ENCODE measurements at places on chromosomes 1 and 21.

DNA sequence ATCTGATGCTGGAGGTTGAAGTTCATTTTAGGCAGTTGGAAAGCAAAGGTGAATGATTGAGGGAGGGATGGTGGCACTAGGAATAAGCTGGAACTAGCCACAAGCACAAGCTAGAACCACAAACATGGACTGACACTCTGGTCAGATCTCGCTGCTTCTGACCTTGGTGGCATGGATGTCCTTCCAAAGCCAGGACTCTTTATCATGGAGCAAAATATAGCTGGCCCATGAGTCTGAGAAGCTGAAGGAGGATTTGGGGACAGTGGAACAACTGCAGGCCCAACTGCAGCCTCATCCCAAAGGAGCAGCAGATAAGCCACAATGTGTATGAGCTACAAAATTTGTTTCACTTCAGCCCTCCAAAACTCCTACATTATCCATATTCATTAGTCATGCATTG, 35.5 kb downstream of the SRSF11 start:
- DNase-seq = no peak

- DNase-seq = no peak
Observed at GRCh38 chr21:41000838-41001237, 153.9 kb upstream of the DSCAM start.

DNA sequence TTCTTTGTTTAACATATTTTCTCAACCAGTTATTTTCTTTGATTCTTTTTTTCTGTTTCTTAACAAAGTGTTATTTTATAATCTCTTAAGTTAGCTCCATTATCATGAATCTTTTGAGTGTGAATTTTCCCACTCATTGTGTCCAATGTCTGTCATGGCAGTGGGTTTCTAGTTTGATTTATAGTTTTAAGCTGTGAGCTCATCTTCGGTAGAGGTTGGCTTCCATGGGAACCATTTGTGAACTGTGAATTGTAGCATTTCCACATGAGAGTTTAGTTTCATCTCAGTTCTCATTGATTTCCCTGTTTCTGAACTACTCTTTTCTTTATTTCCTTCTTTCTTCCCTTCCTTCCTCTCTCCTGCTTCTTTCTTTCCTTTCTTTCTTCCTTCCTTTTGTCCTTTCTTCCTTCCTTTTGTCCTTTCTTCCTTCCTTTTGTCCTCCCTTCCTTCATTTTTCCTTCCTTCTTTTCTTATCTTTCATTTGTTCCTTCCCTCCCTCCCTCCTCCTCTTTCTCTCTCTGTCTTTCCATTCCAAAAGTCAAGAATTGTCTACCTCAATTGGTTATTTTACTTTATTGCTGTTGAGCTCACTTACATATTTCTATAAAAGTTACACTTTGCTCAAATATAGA, 3.0 kb upstream of the CRB1 start:
- DNase-seq = no peak

GRCh38 chr1:61983236-61983635, 211.4 kb upstream of the L1TD1 start:
- DNase-seq = no peak

GRCh38 chr1:117201808-117202207, 8.9 kb downstream of the VTCN1 start:
- no peak for DNase-seq

GRCh38 chr1:55578646-55579045, 363.5 kb upstream of the USP24 start:
- DNase-seq = no peak

DNA sequence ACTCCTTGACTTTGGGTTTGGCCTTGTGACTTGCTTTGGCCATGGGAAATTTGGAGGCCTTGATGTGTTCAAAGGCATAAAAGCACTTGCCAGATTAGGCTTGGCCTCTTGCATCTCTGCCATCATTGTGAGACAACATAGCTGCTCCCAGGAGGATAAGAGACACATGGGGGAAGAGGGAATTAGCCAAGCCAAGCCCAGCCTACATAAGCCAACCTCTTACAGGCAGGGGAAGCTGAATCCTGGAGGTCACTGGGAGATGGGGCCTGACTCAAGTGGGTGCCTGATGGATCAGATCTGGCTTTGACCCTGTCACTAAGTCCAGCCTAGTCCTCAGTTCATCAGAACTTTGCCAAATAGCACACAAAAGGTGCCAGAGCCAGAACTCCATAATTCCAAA, 37.6 kb upstream of the HMGB4 start:
- DNase-seq = no peak

DNA sequence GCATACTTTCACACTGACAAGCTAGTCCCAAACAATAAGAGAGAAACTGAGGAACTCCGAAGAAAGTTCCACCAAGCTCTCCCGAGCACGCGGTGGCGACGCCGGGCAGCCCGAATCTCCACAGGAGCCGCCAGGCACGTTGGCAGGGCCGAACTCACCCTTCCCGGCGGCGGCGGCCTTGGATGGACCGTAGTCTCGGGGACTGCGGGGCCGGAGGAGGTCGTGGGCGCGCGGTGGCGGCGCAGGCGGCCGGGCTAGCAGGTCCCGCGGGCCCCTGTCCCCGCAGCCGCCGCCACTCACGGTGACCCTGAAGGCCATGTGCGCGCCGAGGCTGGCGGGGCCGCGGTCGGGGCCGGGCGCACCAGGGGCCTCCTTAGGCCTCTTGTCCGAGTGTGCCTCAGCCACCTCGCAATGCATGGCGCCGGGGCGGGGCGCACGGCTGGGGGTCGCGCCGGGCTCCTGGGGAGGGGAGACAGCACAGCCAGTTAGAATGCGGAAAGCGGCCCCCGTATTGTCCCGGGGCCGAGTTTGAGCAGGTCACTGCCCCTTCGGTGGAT, 1.2 kb downstream of the GLIS1 start:
- DNase-seq = no peak

- no peak for DNase-seq
Observed at GRCh38 chr1:219067350-219067712, 106.3 kb upstream of the LYPLAL1 start.

GRCh38 chr1:119075614-119076013, 64.8 kb downstream of the WARS2 start:
- DNase-seq = no peak

- DNase-seq = no peak
Observed at GRCh38 chr1:206080026-206080820, 27.2 kb downstream of the RHEX start.

GRCh38 chr1:29062157-29062942, 61.4 kb downstream of the TMEM200B start:
- no peak for DNase-seq
